ENCODE measurements at places on chromosomes 6 and 20.

GRCh38 chr20:39057143-39057542 is 95.0 kb downstream of the DHX35 start:
- DNase-seq: no peak
- no peaks in the 10 kb centered on the region for H3K36me3 ChIP-seq
- H3K27ac ChIP-seq: no peak overlapping the region

DNA sequence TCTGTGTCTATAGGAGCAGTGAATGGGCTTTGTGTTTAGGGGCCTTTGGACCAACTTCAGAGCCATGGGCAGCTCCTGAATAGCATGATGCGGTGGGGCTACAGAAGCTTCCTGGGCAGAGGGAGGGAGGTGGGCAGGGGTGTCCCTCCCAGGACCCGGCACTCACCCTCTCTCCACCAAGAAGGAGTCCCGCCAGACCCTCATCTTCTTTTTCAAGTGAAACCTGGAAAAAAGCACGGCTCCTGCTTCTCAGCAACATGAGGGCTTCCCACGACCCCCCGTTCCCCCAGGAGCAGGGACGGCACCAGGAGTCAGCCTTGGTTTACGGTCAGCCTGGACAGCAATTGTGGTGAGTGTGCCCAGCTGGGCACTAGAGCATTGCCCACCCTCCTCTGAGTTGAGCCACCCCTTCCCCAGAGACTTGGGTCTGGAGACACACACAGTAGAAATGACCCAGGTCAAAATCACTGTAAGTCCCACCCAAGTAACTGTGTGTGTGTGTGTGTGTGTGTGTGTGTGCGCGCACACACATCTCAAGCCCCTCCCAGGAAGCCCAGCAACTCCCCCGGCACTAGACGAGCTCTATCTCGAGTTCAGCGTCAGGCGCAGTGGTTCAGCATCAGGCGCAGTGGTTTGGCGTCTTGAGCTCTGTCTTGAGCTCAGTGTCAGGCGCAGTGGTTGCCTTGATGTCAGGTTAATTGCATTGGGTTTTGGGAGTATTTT is 108.2 kb downstream of the SULF2 start:
- no peaks in the 10 kb centered on the region for H3K27me3 ChIP-seq
- DNase-seq: no peak
- no peak overlapping the region for H3K27ac ChIP-seq
- H3K4me3 ChIP-seq: no peak overlapping the region
- peaks cover 51% of the 10 kb centered on the region for H3K36me3 ChIP-seq
- H3K4me1 ChIP-seq: peaks cover 2% of the 10 kb centered on the region

- H3K27me3 ChIP-seq: no peaks in the 10 kb centered on the region
- H3K4me3 ChIP-seq: no peak overlapping the region
- no peak overlapping the region for H3K27ac ChIP-seq
- no peaks in the 10 kb centered on the region for H3K36me3 ChIP-seq
- no peak for DNase-seq
Measured at GRCh38 chr20:43969501-43970182, 55.0 kb downstream of the TOX2 start.

- peaks cover 66% of the 10 kb centered on the region for H3K27me3 ChIP-seq
- H3K4me1 ChIP-seq: peaks cover 4% of the 10 kb centered on the region
- H3K27ac ChIP-seq: no peak overlapping the region
- no peak overlapping the region for H3K4me3 ChIP-seq
- no peaks in the 10 kb centered on the region for H3K36me3 ChIP-seq
Measured at GRCh38 chr20:46894971-46895905, 595 bp downstream of the EYA2 start.

GRCh38 chr6:7529141-7529540 is 12.3 kb upstream of the DSP start:
- no peak for DNase-seq
- H3K36me3 ChIP-seq: no peaks in the 10 kb centered on the region
- no peak overlapping the region for H3K27ac ChIP-seq
- H3K4me3 ChIP-seq: no peak overlapping the region

- no peaks in the 10 kb centered on the region for H3K36me3 ChIP-seq
- H3K27ac ChIP-seq: no peak overlapping the region
- H3K4me3 ChIP-seq: peak overlapping the region; percentile 36
- H3K27me3 ChIP-seq: no peaks in the 10 kb centered on the region
- no peaks in the 10 kb centered on the region for H3K4me1 ChIP-seq
Measured at GRCh38 chr20:40233406-40233805, 455.6 kb downstream of the MAFB start.

DNA sequence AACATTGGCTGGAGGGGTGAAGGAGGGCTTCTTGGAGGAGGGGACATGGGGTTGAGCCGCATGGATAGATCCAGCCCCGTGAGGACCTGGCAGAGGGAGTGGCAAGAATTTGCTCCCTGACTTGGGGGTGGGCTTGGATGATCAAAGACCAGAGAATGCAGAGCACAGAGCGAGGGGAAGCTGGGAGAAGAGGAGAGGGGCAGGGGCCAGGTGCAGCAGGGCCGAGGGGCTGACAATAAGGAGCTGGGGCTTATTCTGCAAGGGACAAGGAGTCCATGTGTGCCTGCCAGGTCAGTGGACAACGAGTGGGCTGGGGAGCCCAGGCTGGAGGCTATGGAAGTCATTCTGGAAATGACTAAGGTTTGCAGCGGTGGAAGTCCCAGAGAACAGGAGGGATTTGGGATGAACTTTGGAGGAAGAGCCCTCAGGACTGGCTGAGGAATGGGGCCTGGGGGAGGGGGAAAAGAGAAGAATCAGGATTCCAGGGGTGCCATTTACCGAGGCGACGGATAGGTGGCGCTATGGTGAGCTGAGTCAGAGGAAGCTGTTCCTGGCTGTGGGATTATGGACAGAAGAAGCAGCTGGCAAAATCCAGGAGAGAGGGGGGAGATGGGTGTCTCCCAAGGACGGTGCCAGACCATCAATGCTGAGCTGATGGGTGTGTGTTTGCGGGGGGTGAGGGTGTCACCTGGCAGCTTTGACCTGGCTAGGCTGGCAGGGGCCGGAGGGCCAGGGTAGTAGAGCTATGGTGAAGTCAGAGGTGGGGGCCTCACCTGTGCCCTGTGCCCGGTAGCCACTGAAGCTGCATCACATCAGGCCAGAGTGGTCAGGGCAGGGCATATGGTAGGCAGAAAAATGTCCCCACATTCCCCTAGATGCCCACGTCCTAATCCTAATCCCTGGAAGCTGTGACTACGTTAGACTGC is 7.8 kb downstream of the KCNG1 start:
- H3K36me3 ChIP-seq: no peaks in the 10 kb centered on the region
- H3K27me3 ChIP-seq: peaks cover 31% of the 10 kb centered on the region
- no peaks in the 10 kb centered on the region for H3K4me1 ChIP-seq
- H3K4me3 ChIP-seq: no peak overlapping the region

- H3K4me1 ChIP-seq: no peaks in the 10 kb centered on the region
- no peaks in the 10 kb centered on the region for H3K36me3 ChIP-seq
Measured at GRCh38 chr6:154343473-154344308, 12.9 kb downstream of the IPCEF1 start.
